CD8-positive, alpha-beta memory T cell (primary cell): ENCODE measurements at places on chromosomes 11 and 22. TPM values are rescaled to one million over a fixed set of nuclear protein-coding genes. Genes with fewer than 3 reads are reported as not detected.

The SMIM35 gene
- 0.40 TPM for total RNA-seq

The CASP5 gene
- not detected for total RNA-seq

The OR11H1 gene
- not detected for total RNA-seq

The KLHDC7B gene
- total RNA-seq, result 5.1 TPM

The CECR2 gene
- total RNA-seq, result not detected

GRCh38 chr11:115199481-115200069, 304.6 kb downstream of the CADM1 start:
- no peak for DNase-seq

DNA sequence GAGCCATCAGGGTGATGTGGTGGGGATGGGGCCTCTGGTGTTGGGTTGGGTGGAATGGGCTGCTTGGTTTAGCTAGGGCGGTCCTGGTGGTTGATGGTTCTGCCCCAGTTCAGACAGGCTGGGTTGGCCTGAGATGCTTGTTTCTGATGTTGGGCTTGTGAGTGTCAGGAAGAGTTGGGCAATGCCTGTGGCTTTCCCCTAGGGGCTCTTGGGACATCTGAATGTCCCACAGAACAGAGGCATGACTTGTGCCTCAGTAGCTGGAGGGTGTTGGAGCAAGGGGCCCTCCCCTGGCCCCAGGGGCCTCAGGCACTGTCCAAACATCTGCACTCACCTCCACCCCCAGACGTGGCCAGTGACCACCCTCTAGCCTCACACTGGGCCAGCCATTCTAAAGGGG, 14.0 kb upstream of the CTSD start:
- no peak for DNase-seq

GRCh38 chr11:36037031-36037430, 93.2 kb downstream of the LDLRAD3 start:
- DNase-seq, result no peak

DNA sequence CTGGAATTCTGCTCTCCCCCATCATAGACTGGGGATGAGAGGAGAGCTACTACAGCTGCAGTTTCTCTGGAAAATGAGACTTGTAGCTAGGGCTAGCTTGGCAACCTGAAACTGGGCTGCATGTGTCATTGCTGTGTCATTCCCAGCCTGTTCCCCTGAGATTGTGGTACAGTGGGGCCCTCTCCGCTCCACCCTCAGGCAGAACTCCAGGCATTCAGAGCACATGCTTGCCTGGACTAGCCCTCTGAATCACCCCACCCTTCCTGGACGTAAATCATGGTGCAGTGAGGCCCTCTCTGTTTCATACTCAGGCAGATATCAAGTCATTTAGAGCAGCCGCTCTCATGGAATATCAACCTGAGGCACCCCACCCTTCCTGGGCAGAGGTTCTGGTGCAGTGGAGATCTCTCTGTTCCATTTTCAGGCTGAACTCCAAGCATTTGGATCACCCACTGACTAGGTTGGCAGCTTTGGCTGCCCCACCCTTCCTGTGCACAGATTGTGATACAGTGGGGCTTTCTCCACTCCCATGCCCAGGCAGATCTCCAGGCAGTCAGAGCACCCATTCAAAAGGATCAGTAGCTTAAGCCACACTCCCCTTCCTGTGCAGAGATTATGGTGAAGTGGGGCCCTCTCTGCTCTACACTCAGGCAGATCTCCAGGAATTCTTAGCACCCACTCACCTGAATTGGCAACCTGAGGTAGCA, 274.4 kb downstream of the C11orf87 start:
- no peak for DNase-seq
